ENCODE measurements at places on chromosomes 7 and 10. TPM values are rescaled to one million over a fixed set of nuclear protein-coding genes. Genes with fewer than 3 reads are reported as not detected.

DNA sequence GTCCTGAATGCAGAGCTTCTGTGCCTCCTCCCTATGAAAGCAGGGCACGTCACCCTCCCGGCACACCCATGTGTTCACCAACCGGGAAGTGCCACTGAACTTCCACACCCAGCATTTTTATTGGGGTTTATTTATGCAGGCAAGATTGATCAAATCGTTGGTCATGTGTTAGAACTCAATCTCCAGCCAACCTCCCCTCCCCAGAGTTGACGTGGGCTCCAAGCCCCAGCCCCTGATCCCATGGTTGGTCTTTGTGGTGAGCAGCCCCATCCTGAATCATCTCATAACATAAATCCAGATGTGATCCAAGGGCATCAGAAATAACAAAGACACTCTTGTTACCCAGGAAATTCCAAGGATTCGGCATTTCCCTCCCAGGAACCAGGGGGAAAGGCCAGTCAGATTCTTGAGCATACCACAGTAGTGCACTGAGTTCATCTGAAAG is 151.2 kb downstream of the TPST1 start:
- DNase-seq: peak; percentile 74

Gene BHLHA15
- total RNA-seq: 0.74 TPM

DNA sequence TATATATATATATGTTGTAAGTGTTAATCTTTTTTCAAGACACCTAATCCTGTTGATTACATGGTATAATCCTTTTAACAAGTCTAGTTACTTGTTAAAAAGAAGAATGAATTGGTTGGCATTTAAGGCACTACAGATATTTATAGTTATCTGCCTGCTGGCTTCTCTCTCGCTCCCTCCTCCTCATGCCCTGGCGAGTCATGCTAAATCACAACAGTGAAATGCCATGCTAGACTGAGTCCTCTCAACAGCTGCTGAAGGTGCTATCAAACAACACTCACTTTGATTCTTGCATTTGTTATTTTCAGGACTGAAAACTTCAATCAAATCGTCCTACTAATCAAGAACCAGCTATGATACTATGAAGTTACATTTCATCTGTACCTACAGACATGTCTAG is 15.4 kb downstream of the NRAP start:
- peak; percentile 20 for DNase-seq

DNA sequence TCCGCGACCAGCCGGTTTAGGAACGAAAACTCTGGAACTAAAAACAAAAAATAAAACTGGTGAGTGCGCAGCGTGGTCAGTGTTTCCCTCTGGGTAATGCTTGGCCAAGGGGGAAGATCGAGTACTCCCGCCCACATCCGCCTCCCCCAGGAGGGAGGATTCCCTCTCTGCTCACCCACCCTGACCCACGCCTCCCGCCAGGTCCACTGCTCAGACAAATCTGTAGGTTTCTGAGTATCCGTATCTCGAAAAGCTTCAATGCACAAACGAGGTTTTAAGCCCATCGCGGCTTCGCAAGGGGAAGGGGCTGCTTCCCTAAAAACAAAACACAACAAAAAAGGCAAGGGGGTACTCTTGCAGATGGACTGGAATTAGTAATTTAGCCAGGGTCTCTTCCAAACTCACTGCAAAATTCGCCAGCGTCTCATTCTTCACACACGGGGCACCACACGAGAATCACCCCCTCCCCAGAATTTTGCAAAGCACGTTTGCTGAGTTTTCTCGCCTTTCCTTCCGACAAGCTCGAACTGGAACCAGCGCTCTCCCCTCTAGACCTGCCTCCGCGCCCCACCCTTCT is 75.2 kb downstream of the INSIG1 start:
- DNase-seq: no peak

GRCh38 chr10:35937546-35937945 is 295.4 kb upstream of the FZD8 start:
- DNase-seq: no peak

DNA sequence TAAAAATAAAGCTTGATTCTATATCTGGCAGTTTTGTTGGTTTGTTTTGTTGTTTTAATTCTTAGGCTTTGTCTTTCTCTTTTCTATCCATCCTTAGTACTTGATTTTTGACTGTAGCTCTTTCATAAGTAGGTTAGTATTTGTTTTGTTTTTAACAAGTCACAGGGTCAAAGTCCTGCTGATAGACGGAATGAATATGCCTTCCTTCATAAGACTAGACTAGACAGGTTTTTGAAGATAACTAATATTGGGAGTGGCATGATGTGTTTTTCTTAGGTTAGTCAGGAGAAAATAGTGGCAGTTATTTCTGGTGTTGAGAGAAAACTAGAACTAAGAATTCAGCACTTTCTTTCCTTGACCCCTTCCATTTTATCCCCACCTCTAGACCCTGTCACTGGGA is 50.4 kb downstream of the CASD1 start:
- no peak for DNase-seq

DNA sequence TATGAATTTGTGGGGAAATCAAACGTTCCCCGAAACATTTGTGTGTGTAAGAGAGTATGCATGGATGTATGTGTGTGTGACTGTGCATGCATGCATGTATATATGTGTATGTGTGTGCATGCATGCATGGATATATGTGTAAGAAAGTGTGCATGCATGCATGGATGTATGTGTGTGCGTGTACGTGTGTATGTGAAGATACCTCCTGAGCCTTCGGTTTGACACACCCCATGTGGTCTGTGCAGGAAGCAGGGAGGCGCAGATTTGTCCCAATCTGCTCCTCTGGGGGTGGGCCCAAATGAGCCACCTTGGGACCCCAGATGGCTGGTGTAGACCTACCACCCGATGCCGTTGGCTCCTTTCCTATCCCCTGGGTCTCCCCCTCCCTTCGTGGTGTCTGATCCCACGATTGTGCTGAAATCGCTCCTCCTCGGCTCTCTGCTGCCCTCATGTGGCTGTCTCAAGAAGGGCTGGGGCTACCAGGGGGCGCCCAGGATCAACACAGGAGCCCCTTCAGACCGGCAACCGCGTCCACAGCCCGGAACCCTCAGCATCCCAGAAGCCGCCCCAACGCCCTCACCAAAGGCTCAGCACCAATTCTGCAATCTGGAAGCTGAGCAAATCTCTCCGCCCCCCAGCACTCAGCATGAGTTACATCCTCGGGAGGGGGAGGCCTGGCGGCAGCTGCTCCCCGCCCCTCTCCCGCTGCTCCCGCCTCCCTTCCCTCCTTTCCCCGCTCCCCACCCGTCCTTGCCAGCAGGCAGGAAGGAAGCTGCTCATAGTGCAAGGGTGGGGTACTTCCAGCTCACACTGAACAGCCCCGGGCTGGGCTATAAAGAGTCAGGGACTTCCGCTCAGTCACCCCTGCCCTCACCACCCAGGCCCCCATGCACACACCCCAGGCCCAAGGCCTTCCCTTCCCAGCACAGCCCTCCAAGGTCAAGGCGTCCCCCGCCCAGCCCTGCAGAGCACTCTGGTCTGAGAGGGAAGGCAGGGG is 2.3 kb upstream of the NOS3 start:
- DNase-seq: peak; percentile 14

Gene DLX6
- not detected for total RNA-seq

GRCh38 chr7:66696774-66697191 is 43.8 kb upstream of the RABGEF1 start:
- peak; percentile 67 for DNase-seq

Gene GPR141
- not detected for total RNA-seq

GRCh38 chr10:5659702-5660528 is 6.5 kb downstream of the ASB13 start:
- peak; percentile 23 for DNase-seq

DNA sequence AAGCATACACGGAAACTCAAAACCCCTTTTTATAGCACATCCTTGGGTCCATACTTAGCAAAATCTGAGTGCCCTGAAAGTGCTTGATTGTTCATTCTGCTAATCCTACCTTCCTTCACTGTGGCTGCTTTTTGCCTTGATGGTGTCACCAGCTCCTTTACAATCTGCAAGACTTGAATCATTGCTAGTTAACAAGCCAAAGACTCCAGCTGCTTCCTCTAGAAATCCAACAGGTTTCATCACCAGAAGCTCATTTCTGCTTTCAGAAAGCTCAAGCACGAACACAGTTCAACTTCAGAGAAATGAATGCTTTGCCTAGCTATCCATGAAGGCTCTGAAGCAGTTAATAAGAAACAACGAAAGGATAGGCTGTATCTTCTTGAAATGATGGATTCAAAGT is 38.0 kb downstream of the USP6NL start:
- no peak for DNase-seq

Gene DEPP1
- 0.44 TPM for total RNA-seq

- no peak for DNase-seq
These were observed 106.5 kb upstream of the SEMA3C start for GRCh38 chr7:81025360-81025759.

- DNase-seq: no peak
These were observed 1.2 kb downstream of the ZNF212 start for GRCh38 chr7:149240637-149241036.

DNA sequence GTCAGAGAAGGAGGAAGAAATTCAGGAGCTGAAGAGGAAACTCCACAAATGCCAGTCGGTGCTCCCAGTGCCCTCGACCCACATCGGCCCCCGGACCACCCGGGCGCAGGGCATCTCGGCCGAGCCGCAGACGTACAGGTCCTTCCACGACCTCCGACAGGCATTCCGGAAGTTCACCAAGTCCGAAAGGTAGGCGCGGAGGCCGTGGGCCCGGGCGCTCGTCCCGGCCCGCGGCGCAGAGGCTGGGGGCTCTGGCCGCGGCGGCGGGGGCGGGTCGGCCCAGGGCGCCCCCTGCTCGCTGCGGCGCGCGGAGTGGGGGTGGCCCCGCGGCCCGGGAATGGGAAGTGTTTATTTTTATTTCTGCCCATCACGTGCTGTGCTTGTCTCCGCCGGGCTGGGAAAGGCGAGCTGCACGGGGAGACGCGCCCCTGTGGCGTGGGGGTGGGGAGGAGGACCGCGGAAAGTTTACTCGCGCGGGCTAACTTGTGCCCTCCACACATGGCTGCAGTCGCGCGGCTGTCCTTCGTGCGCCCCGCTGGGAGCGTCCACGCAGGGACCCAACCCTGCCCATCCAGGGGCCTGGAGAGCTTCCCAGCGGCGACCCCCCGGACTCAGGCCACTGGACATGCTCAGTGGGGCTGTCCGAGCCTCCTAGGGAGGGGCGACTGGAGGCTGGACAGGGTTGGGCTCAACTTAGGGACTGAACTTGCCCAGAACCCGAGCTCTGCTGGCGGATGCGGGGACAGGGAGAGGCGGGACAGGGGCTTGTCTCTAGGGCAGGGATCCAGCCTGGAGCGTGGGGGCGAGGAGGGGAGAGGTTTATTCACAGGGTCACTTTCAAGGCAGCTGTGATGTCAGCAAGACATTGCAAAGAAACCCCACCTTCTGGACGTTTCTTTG is 82.6 kb upstream of the PRKG1 start:
- peak; percentile 28 for DNase-seq

GRCh38 chr10:13614530-13615332 is 28.0 kb downstream of the PRPF18 start:
- DNase-seq: no peak

Gene CFAP69
- total RNA-seq: 0.44 TPM

DNA sequence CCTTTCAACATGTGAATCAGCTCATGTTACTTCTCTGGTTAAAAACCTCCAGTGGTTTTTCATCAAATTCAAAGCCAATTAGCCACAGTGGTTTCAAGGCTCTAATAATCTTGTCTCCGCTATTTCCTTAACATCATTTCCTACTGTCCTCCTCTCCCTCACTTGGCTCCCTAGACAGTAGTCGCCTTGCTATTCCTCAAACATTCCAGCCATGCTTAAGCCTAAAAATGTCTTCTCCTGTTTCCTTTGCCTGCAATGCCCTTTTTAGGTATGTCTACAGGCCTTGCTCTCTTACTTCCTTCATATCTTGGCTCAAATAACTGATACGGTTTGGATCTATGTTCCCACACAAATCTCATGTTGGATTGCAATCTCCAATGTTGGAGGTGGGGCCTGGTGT is 779.4 kb upstream of the LRRN3 start:
- DNase-seq: no peak

- no peak for DNase-seq
These were observed 211.2 kb downstream of the ITGB1 start for GRCh38 chr10:32746869-32747268.

- no peak for DNase-seq
These were observed 159.2 kb upstream of the FOXP2 start for GRCh38 chr7:114255404-114255841.

DNA sequence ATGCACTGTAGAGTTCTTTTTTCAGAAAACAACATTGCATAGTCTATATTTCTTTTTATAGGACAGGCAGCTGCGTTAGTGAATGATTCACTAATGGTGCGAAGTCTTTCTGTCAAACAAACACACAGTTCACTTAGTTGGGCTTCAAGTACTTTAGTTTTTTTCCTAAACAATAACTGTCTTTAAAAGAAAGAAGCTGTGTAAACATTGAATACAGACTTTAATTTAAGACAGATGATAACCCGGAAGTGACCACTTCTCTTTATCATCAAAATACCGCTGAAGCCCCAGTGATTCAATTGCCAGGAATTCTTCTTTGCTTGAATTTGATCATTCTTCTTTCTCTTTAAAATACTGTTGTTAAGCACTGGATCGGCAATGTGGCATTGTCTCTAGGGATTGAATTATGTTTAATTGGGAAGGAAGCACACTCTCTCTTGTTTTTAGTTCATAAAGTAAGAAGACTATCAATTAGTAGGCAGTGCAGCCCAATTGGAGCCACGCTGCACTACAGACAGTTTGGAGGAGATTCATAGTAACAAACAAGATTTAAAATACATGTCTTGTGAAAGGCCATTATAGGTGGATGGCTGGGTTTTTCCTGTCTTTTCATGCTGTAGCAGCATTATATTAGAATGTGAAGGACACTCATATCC is 30.4 kb downstream of the CNTNAP2 start:
- no peak for DNase-seq

GRCh38 chr10:129223363-129223762 is 243.7 kb upstream of the MGMT start:
- no peak for DNase-seq

DNA sequence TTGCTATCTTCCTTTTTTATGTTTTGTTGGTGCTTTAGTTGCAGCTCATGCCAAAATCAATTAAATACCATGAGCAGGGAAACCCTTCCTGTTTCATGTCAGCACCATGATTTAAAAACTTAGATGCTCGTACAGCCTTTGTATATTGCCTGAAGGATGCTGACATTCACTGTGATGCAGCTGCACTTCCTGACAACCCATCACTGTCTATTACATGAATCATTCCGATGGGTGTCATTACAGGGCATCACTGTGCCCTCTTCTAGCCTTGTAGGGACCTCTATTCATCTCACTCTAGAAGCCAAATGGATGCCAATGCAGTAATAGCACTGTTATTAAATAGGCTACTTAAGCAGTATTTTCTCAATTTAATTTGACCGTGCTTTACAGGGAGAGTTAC is 18.3 kb upstream of the ITGB1 start:
- DNase-seq: no peak

- no peak for DNase-seq
These were observed 78.6 kb upstream of the MPP7 start for GRCh38 chr10:28381466-28381865.
